SK-MEL-5 (cell line): ENCODE measurements at places on chromosomes 3 and 15.

DNA sequence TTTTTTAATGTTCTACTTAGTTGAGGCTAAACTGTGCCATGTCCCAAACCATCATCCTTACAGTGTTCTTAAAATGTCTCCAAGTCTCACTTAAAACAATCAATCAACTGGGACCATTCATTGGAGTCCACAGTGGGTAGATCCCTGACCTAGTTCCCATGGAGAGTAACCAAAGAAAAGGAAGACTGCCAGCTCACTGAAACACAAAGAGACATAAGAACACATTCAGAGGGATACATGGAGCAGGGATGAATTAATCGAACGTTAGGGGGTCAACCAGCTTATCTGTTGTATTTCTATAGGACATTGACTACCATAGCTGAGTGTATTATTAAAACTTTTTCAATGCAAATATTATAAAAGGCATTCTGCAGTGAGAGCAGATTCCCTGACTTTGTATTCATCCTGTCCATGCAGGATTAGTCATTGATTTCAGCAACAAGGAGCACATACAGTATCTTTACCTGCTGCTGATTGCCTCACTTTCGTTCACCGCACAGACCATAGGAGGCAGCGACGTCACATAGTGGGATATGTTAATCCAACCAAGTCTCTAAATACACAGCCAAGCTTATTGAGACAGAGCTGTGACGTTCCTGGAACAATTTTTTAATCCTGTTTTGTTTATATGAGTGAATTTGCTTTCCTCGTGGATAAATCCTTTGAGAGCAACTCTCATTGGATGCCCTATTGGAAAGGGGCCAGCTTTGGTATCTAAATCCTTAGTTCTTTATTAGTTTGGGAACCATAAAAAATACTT is 364.9 kb upstream of the RBMS3 start:
- peak; percentile 43 for DNase-seq

GRCh38 chr3:23872330-23872729 is 44.5 kb downstream of the NKIRAS1 start:
- DNase-seq = no peak

GRCh38 chr3:131608741-131609140 is 106.0 kb upstream of the MRPL3 start:
- no peak for DNase-seq

GRCh38 chr3:108552267-108553159 is 36.7 kb downstream of the CIP2A start:
- DNase-seq = peak; percentile 75

DNA sequence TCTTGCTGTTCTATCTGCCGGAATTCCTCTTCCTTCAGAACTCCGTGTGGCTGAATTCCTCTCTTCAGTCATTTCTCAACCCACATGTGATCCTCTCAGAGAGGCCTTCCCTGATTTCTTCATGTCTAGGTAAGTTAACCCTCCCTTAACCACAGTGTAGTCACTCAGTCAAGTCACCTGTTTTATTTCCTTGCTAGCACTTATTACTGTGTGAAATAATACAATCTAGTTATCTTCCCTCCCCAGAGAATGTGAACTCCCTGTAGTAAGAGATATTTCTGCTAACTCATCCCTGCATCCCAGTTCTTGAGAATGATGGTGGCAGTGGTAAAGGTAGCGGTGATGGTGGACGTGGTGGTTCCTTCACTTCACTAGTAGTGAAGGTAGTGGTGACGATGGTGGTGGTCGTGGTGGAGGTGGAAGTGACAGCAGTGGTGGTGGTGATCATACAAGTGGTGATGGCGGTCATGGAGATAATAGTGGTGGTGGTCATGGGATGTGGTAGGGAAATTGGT is 33.3 kb downstream of the COL6A5 start:
- no peak for DNase-seq

- no peak for DNase-seq
These were observed 31.4 kb downstream of the HRH1 start for GRCh38 chr3:11185564-11186317.

GRCh38 chr15:66921319-66921915 is 144.0 kb upstream of the SMAD3 start:
- no peak for DNase-seq

DNA sequence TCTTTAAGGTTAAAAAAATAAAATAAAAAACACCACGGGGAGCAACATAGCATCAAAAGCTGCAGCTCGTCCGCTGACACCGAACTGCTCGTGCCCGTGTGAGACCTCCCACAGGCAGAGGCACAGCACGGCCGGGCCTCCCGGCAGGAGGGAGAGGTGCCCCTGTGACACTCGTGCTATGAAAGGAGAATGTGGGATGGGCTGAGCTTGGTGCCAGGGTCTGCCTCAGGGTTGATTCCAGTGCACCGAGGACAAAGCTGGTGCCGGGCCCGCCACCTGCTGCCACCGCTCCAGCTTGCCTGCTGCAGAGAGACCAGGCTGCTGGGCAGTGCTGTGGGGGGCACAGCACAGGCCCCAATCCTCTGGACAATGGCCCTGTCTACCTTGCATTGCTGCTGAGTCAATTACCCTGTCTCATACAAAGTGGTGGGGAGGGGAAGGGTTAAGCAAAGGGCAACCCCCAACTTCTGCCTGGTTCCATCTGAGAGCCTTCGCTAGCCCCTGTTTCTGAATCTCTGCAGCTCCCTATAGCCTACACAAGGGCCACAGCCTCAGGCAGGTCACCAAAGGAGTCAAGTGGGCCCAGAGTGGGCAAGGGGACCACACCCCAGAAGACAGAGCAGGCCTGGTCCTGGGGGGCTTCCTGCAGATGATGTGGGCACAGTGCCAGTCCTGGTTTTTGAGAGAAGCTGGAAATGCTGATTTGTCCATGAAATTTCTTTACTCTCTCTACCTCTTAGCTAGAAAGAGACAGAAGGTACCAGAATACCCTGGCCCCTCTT is 74.0 kb upstream of the SNRPA1 start:
- DNase-seq = no peak

GRCh38 chr15:70113304-70113700 is 15.6 kb upstream of the TLE3 start:
- DNase-seq = no peak

DNA sequence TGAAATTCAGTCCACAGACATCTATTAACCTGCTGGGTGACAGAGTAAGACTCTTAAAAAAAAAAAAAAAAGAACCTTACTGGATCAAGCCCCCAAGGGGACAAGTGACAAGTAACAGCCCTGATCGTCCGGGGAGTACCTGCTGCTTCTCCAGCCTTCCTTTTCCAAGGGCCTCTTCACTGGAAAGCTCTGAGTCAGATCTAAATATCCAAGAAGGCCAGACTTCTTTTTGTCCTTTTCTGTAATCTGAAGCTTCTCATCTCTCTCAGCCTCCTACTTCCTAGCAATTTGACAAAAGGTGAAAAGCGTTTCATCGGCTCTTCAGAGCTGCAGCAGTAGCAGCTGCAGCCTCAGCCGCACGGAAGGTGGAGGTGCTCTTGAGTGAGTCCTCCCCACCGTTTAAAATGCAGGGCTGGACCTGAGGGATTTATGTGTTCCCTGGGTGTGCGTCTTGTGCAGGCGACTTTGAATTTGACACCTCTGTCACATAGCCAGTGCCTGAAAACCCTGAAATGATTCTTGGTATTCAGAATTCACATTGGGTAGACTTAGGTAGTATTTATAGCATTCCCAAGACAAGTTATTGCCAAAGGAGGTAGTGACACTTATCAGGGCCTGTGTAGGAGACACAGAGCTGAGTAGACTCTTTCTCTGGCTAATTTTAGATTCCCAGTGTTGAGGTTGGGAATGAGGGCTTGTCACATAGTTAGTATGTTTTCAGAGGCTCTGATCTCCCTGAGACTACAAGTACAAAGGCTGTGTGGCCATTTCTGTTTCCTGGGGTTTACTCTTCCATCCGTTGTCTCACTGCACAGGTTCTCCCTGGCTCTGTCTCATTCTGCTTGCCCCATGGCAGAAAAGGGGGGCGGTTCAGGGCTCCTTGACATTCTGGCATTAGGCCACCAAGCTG is 291.2 kb upstream of the C2CD4B start:
- no peak for DNase-seq

- DNase-seq = no peak
These were observed 526.4 kb downstream of the SOX2 start for GRCh38 chr3:182238126-182238525.

DNA sequence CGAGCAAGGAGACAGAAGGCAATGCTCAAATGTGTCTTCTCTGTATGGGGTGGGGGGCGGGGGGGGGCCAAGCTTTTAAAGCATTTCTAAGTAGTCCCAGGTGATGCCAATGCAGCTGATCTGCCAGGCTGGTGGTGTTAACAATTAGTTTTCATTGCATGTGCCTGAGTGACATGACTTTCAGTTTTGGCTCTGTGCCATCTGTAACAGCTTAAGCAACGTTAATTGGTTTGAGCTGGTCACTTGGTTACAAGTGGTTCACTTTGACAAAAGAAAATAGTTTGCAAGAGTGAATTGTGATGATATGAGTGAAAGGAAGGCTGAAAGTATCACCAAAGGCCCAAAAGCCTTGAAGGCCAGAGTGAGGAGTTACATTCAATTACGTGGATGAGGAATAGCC is 26.4 kb upstream of the LRIG1 start:
- no peak for DNase-seq

GRCh38 chr3:136790786-136791185 is 28.1 kb upstream of the SLC35G2 start:
- DNase-seq = no peak

DNA sequence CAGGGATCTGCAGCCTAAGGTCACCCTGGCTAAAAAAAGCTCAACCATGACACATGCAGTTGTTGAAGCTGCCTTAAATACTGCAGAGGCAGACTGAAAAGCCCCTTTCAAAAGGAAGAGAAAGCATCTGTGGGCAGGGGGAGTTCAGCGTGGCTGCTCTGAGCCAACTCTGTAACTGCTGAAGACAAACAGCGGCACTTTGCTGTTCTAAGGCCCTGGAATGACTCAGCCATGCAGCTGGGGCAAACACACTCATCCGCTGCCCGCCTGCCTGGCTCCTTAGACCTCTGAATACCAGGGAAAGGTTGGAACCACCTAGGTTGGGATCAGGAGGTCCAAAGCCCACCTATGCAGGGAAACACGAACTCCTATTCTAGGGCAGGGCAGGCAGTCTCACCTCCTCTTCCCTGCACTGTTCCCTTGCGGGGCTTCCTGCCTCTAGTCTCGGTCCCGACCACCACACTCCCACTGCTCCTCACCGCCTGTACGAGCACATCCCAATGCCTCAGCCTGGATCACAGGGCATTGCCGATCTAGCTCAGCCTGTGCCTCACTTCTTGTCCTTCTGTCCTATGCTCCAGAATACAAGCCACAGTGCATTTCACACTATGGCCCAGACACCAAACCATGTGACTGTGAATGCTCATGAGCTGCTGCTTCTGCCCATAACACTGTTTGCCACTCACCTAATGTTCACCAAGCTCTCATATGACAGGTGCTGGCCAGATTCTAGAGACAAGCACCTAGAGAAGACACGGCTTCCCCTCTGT is 6.6 kb upstream of the MUSTN1 start:
- no peak for DNase-seq

DNA sequence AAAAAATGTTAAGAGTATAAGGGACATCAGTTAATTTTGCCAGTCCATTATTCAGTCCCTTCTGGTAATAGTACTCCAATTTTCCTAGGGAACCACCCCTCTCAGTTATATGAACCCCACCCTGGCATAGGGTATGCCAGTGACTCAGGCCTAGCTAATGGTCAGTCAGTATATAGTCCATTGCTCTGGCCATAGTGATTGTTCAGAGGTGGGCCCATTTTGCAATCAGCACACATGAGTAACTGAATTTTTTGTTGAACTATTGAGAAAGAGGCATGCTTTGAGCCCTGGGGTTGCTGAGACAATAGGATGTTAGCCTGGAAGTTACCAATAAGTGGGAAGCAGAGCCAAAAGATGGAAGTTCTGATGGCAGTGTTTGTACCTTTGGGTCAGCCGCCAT is 4.1 kb downstream of the LRCH3 start:
- DNase-seq = no peak

GRCh38 chr3:64595253-64595694 is 92.5 kb downstream of the ADAMTS9 start:
- DNase-seq = peak; percentile 2

DNA sequence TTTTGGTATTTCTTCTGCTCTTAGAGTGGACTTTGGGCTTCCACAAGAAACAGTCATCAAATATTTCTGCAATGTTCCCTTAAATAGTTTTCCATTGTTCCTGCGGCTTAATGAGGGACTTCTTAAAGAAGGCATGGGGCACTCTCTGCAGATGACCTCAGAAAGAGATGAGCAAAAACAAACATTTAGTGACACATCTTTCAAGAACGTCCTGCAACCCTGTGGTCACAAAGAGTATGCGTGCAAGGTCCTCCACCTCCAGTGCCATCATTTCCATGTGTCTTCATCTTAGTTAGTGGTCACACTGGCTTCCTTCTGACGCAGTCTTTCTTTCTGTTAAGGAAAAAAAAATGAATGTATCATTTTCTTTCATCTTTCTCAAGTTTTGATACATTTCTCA is 56.2 kb downstream of the GREM1 start:
- no peak for DNase-seq

GRCh38 chr3:118480101-118480860 is 554.4 kb downstream of the IGSF11 start:
- no peak for DNase-seq

GRCh38 chr3:60304112-60304511 is 947.1 kb downstream of the FHIT start:
- no peak for DNase-seq

GRCh38 chr3:127961124-127961523 is 46.1 kb downstream of the KBTBD12 start:
- no peak for DNase-seq

DNA sequence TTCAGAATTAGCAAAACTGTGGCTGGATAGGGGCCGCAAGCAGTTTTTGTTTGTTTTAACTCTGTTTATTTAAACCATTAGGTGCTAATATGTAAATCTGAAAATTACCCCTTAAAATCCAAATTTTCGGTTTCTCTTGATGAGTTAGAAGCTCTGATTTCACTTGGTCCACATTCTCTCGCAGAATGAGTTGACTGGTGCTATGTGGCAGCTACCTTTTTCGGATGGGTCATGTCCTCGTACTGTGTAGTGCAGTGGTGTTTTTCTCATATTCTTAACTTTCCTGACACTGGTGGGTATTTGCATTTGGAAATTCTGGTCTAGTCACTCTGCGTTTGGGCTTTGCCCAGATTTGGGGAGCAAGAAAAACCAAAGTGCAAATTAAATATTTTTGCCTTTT is 87.1 kb downstream of the DIPK2A start:
- no peak for DNase-seq

DNA sequence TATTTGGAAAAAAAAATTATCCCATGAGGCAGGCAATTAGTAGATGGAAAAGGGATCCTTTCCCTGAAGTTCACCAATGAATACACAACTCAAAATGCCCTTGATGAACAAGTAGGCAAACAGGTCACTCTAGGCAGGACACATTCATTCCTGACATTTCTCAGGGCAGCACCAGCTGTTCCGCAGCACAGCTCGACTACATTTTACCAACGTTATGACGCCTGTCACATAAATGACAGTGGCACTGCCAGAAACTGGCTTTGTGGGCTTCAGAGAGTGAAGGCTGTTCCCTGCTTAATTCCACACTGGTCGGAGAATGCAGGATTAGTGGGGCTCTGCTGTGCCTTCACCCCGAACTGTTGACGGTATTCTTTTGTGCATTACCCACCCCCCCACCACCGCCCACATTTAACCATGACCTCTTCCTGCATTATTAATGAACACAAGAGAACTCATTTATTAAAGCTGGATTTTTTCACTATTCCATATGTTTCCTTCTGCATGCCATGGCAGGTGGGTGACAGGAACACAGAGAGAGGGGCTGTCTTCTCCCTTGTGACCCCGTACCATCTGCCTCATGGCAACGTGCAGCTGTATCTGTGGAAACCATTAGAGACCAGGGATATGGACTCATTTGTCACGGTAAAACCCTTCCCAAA is 197.6 kb downstream of the PDZRN3 start:
- DNase-seq = no peak
